ENCODE measurements at places on chromosomes 2 and 18. TPM values are rescaled to one million over a fixed set of nuclear protein-coding genes. Genes with fewer than 3 reads are reported as not detected.

Gene DNER
- polyA plus RNA-seq = 3.2 TPM

Gene ALK
- 0.13 TPM for polyA plus RNA-seq

Gene ABCG5
- polyA plus RNA-seq = not detected

Gene DSC3
- not detected for polyA plus RNA-seq

Gene EN1
- not detected for polyA plus RNA-seq

Gene OTOS
- polyA plus RNA-seq = not detected

Gene IFIH1
- polyA plus RNA-seq = 10.7 TPM

Gene TNS1
- polyA plus RNA-seq = 33.2 TPM

Gene ERFE
- polyA plus RNA-seq = 0.75 TPM

Gene RNF152
- polyA plus RNA-seq = 1.4 TPM

Gene RNF138
- polyA plus RNA-seq = 12.4 TPM

Gene RABL2A
- polyA plus RNA-seq = 10.4 TPM

Gene DCDC2C
- not detected for polyA plus RNA-seq

Gene NYAP2
- 0.03 TPM for polyA plus RNA-seq

Gene COL6A3
- polyA plus RNA-seq = 12.0 TPM

Gene ICOS
- polyA plus RNA-seq = not detected

Gene STAT4
- 0.75 TPM for polyA plus RNA-seq

Gene OSBPL6
- polyA plus RNA-seq = 0.85 TPM

Gene IMPA2
- 61.0 TPM for polyA plus RNA-seq

Gene AKAIN1
- polyA plus RNA-seq = not detected

Gene KIF5C
- polyA plus RNA-seq = 2.4 TPM
